Cardiac muscle cell (in vitro differentiated cells and primary cell): ENCODE measurements at places on chromosomes 3 and 15. TPM values are rescaled to one million over a fixed set of nuclear protein-coding genes. Genes with fewer than 3 reads are reported as not detected.
A peak's percentile ranks its signal among the peaks of the same experiment; 100 is the strongest.

DUOXA2 gene
- not detected in 2 replicates for total RNA-seq

PLSCR4 gene
- total RNA-seq: 0.28 and 1.2 TPM in 2 replicates

CPNE4 gene
- 2.7 and 7.6 TPM in 2 replicates for total RNA-seq

GUCA1C gene
- not detected in 2 replicates for total RNA-seq

SLC12A8 gene
- 1.7 and 3.4 TPM in 2 replicates for total RNA-seq

DAZL gene
- total RNA-seq: not detected in 2 replicates

SEMA5B gene
- total RNA-seq: 2.3 and 3.5 TPM in 2 replicates

GPR62 gene
- total RNA-seq: 0.42 and 1.1 TPM in 2 replicates

GRCh38 chr3:140553591-140553990 lies 124.3 kb upstream of the TRIM42 start:
- DNase-seq: no peak
- H3K4me3 ChIP-seq: no peak overlapping the region
- H3K27ac ChIP-seq: no peak overlapping the region
- H3K36me3 ChIP-seq: no peaks in the 10 kb centered on the region

- no peak for DNase-seq
- peaks cover 7% of the 10 kb centered on the region for H3K36me3 ChIP-seq
Observed at GRCh38 chr3:14145670-14146380, 21.0 kb downstream of the TMEM43 start.

GRCh38 chr3:30112902-30113484 lies 493.4 kb upstream of the TGFBR2 start:
- H3K4me1 ChIP-seq: peaks cover 29% of the 10 kb centered on the region
- DNase-seq: peak; percentile 49
- no peaks in the 10 kb centered on the region for H3K27me3 ChIP-seq
- no peaks in the 10 kb centered on the region for H3K36me3 ChIP-seq
- no peak overlapping the region for H3K4me3 ChIP-seq
- no peak overlapping the region for H3K27ac ChIP-seq

GRCh38 chr3:176683382-176683781 lies 513.9 kb downstream of the TBL1XR1 start:
- H3K27ac ChIP-seq: no peak overlapping the region
- DNase-seq: no peak
- H3K27me3 ChIP-seq: no peaks in the 10 kb centered on the region
- H3K4me3 ChIP-seq: no peak overlapping the region
- H3K4me1 ChIP-seq: no peaks in the 10 kb centered on the region

- H3K27ac ChIP-seq: no peak overlapping the region
- H3K27me3 ChIP-seq: no peaks in the 10 kb centered on the region
- H3K4me3 ChIP-seq: no peak overlapping the region
- no peak for DNase-seq
- H3K4me1 ChIP-seq: no peaks in the 10 kb centered on the region
- H3K36me3 ChIP-seq: no peaks in the 10 kb centered on the region
Observed at GRCh38 chr15:91461377-91461776, 361.3 kb downstream of the SV2B start.

- no peaks in the 10 kb centered on the region for H3K36me3 ChIP-seq
- no peak overlapping the region for H3K4me3 ChIP-seq
- peaks cover 1% of the 10 kb centered on the region for H3K4me1 ChIP-seq
- no peak for DNase-seq
- no peak overlapping the region for H3K27ac ChIP-seq
Observed at GRCh38 chr3:138769616-138770015, 65.1 kb downstream of the PIK3CB start.

DNA sequence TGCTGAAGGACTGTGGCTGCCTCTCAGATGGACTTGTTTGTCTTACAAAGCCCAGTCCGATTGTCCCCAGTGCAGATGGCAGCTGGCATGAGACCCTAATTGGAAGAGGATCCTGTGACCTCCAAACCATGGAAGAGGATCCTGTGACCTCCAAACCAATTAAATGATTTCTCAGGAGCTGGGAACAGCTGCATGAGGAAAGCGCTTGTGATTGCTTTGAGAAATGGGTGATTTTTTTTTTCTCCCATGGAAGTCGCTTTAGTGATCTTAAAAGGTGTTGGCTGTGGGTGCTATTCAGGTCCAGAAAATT lies 68.4 kb upstream of the LARS2 start:
- no peaks in the 10 kb centered on the region for H3K27me3 ChIP-seq
- no peak overlapping the region for H3K4me3 ChIP-seq
- no peak for DNase-seq
- H3K4me1 ChIP-seq: no peaks in the 10 kb centered on the region

DNA sequence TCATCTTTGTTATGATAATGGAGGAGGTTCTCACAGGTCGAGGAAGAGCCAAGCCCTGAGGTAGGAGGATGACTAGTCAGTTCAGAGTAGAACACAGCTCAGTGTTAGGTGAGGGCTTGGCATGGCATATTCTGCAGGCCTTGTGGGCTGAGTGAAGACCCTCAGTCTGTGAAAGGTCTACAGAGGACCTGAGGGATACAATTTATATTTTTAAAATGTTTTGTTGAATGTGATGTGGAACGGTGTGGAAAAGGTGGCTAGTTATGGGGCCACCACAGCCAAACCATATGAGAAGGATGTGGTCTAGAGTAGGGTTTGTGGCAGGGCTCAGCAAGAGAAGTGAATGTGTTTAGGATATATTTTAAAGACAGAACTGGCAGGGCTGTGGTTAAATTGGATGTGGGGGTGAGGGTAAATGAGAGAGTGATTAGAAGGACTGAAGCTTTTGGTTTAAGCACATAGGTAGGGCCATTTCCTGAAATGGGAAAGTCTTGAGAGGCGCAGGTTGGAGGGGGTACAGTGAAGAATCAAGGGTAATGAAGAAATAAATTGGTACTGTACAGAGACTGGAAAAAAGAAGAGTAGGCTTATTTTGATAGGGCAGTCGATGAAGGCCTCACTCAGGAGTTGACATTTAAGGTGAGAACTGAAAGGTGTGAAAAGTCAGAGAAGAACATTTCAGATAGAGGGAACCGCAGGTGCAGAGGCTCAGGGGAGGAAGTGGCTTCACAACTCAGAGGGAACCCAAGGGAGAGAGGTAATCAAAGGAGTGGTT lies 60.5 kb downstream of the SPTSSB start:
- no peak overlapping the region for H3K4me3 ChIP-seq
- no peaks in the 10 kb centered on the region for H3K36me3 ChIP-seq
- H3K27ac ChIP-seq: no peak overlapping the region
- no peaks in the 10 kb centered on the region for H3K27me3 ChIP-seq

DNA sequence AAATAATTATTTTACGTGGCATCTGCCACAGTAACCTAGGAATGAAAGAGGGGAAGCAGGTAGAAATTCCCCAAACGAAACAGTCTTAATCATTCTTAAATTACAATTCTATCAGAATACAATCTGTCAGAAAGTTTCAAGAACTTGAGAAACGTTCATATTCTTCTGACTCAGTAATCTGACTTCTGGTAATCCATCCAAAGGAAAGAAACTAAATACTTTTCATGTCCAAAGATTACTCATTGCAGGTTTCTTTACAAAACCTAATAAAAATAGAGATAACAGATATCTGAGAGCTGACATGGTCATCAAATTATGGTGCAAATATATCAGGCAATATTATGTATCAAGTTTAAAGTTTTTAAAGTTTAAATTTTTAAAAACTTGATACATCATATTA lies 109.4 kb downstream of the DLG1 start:
- no peaks in the 10 kb centered on the region for H3K27me3 ChIP-seq
- no peaks in the 10 kb centered on the region for H3K36me3 ChIP-seq
- H3K4me1 ChIP-seq: no peaks in the 10 kb centered on the region

DNA sequence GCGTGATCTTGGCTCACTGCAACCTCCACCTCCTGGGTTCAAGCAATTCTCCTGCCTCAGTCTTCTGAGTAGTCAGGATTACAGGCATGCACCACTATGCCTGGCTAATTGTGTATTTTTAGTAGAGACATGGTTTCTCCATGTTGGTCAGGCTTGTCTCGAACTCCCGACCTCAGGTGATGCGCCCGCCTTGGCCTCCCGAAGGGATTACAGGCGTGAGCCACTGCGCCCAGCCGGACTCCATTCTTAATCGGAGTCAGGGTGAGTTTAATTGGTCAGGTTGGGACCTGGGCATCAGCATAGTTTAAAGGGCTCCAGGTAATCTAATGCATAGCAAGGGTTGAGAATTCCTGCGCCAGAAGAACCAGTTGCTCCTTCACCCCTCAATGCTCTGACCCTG lies 29.2 kb downstream of the MAGEF1 start:
- no peaks in the 10 kb centered on the region for H3K36me3 ChIP-seq

DNA sequence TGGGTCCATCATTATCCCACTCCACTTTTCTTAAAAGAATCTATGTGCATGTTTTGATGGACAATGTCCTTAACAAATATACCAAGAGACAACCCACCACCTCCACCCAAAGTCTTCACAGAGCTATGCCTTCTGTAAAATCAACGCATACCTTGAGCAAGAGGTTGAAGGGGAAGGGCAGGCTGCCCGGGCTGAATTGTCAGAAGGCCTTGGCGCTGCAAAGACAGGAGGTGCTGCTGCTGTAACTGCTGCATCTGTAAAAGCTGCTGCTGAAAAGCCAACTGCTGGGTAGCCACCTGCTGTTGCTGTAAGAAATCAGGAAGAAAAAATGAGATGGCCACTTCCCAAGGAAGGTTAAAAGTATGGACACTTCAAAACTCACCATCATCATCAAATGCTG lies 536.7 kb downstream of the FOXP1 start:
- no peak overlapping the region for H3K27ac ChIP-seq
- no peak for DNase-seq
- H3K4me3 ChIP-seq: no peak overlapping the region
- H3K36me3 ChIP-seq: peaks cover 48% of the 10 kb centered on the region
- no peaks in the 10 kb centered on the region for H3K27me3 ChIP-seq
- H3K4me1 ChIP-seq: peaks cover 22% of the 10 kb centered on the region

DNA sequence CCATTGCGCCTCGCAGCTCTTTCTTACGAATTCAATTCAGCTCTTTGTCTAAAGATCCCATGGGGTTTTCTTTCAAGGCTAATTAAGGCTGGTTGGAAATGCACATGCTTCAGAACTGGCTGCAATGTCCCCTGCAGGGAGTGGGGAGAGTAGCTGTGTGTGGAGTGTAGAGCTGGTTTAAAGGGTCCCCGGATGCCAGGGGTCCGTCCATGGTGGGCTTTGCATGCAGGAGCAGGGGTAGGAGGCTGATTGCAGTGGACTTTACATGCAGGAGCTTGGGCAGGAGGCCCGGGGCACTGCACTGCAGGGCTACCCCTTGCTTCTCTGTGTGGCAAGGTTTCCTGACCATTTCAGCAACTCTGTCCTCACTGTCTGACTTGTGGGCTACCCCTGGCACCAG lies 261.6 kb upstream of the LYSMD4 start:
- H3K27ac ChIP-seq: no peak overlapping the region
- H3K4me1 ChIP-seq: peaks cover 9% of the 10 kb centered on the region
- H3K36me3 ChIP-seq: no peaks in the 10 kb centered on the region
- no peak for DNase-seq
- H3K4me3 ChIP-seq: no peak overlapping the region
- no peaks in the 10 kb centered on the region for H3K27me3 ChIP-seq

GRCh38 chr3:5874931-5875341 lies 687.4 kb downstream of the EDEM1 start:
- no peak for DNase-seq
- H3K4me3 ChIP-seq: no peak overlapping the region
- no peaks in the 10 kb centered on the region for H3K36me3 ChIP-seq
- H3K27me3 ChIP-seq: no peaks in the 10 kb centered on the region

GRCh38 chr15:66004618-66005262 lies 135.4 kb downstream of the RAB11A start:
- peak; percentile 83 for DNase-seq
- no peaks in the 10 kb centered on the region for H3K4me1 ChIP-seq
- no peaks in the 10 kb centered on the region for H3K27me3 ChIP-seq
- no peaks in the 10 kb centered on the region for H3K36me3 ChIP-seq

DNA sequence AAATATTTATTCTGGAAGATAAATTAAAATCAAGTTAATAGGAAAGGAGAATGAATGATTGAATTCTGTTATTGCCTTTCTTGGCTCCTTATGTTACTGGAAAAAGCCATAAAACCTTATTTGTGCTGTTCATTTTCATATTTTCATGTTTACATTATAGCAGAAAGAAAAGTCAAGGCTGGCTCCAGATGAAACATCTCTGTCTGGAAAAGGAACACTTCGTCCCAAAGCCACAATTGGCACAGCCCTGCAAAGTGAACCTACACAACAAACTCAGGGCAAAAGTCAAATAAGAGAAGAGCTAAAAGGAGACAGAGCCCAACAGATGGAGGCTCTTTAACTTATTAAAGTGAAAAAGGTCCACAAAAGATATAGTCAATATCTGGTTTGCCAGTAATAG lies 73.4 kb downstream of the GTPBP8 start:
- DNase-seq: no peak
- H3K4me3 ChIP-seq: no peak overlapping the region
- no peaks in the 10 kb centered on the region for H3K4me1 ChIP-seq
- H3K27ac ChIP-seq: no peak overlapping the region
- no peaks in the 10 kb centered on the region for H3K36me3 ChIP-seq

DNA sequence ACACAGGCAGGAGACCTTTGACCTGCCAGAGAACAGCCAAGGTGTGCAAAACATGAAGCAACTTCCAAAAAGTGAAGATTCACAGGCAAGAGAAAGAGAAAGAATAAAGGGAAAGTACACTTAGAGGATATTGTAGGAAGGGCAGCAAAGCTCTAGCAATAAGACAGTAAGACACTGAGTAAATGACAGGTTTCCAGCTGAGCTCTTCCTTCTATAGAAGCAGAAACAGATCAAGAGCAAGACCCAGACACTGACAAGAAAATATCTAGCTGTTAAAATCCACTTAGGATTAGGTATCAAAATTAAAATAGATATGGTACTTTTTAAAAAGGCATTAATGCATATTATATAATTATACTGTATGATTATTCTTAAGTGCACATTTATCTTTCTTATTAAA lies 333.4 kb downstream of the RAP2B start:
- no peak for DNase-seq
- no peak overlapping the region for H3K4me3 ChIP-seq
- no peaks in the 10 kb centered on the region for H3K4me1 ChIP-seq
- no peaks in the 10 kb centered on the region for H3K36me3 ChIP-seq

DNA sequence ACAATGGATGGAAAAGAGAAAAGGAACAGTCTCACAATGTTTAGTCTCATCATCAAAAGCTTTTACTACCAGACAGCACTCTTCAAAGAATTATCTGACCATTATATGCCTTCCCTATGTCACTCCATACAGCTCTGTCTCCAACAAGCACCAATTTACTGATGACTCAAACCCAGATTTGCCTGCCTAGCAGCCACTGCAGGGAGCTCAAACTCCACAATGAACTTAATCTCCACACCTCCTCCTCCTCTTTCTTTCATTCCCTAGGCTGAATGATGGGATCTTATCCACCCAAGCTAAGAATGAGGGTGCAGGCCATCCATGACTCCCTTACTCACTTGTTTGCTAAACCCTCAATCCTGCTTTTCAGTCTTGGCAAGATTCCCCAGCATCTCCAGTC lies 45.5 kb downstream of the NBEAL2 start:
- peaks cover 9% of the 10 kb centered on the region for H3K36me3 ChIP-seq
- no peak for DNase-seq
- no peak overlapping the region for H3K4me3 ChIP-seq
- no peaks in the 10 kb centered on the region for H3K27me3 ChIP-seq

DNA sequence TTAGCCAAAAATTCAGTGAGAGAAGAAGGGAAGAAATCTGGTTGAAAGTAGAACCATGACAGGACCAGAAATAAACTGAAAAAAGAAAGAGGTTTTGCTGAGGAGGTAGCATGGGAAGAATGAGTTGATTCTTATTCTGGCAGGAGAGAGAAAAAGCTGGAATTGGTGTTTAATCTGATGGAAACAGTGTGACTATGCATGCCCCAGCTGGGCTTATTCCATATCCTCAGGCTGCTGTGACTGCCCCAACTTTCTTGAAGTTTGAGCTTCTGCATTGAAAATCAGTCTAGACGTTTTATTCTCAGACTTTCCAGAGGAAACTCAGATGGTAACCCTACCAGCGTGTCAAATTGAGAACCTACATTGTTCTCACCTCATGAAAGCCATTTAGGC lies 352.5 kb upstream of the DCBLD2 start:
- H3K36me3 ChIP-seq: no peaks in the 10 kb centered on the region
- no peak for DNase-seq
- no peaks in the 10 kb centered on the region for H3K27me3 ChIP-seq
